HL-60 (cell line): ENCODE measurements at places on chromosomes 7 and 10.

DNA sequence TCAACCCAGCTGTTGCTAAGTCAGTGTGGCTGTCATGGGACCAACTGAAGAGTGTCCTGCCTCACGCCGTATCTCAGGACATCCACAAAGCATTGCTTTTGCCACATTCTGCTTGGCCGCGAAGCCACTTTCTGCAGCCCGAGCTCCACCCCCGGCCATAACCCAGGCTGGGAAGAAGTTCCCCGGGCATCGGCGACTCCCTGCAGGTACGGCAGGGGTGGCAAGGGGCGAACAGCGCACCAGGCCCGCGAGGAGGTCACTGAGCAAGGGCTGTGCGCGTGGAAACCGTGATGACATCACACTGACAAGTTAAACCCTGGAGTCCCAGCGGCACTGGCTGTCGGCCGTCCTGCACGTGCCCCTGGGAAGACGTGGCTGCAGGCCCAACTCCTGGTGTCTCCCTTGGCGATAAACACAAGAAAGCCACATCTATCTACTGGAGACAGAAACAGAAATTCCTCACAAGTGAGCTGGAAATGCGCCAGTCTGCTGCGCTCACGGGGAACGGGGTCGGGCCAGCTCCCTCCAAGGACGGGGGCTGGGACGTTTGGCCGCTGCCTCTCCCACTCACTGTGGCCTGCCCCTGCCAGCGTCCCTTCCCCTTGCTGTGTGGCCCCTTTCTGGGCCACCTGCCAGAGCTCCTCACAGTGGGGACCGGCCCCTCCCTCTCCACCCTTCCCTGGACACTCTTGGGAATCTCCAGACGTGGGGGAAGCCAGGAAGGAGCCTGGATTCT is 326.3 kb downstream of the DNAJB6 start:
- no peak for DNase-seq

GRCh38 chr10:110857265-110858171 is 14.2 kb upstream of the PDCD4 start:
- DNase-seq, result peak; percentile 95

GRCh38 chr10:17075533-17076359 is 53.9 kb downstream of the CUBN start:
- DNase-seq, result peak; percentile 1

- DNase-seq, result no peak
Measured at GRCh38 chr7:36847946-36848345, 123.7 kb upstream of the AOAH start.

DNA sequence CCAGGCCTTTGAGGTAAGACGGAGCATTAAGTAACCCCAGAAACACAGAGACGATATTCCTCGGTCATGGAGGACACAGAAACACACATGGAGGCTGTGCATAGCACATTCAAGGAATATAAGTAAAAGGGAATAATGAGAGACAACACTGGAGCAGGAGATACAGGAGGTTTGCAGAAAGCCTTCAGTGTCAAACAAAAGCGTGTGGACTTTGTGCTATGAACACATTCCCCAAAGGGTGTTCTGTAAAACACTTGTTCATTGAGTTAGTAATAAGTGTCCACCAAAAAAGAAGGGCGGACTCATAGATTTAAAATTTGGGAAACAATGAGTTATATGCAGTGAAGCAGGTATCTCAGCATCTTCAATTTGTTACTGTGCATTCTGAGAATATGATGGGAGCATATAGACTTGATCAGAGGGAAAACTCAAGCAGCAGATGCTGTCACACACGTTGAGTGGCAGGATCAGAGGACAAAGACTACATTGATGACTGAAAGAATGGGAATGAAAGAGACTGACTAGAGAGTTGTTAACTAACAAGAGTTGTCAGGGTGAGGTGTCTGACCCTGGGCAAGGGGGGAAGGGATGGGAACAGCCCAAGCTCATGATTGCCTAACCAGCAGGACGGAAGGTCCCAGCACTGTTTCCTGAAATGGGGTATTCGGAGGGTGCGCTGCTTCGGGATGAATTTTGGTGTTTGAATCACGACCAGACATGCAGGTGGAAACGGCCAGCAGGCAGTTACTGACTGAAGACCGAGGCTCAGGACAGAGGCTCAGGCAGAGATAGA is 85.2 kb upstream of the VIPR2 start:
- no peak for DNase-seq

GRCh38 chr10:129258283-129258923 is 208.6 kb upstream of the MGMT start:
- no peak for DNase-seq

DNA sequence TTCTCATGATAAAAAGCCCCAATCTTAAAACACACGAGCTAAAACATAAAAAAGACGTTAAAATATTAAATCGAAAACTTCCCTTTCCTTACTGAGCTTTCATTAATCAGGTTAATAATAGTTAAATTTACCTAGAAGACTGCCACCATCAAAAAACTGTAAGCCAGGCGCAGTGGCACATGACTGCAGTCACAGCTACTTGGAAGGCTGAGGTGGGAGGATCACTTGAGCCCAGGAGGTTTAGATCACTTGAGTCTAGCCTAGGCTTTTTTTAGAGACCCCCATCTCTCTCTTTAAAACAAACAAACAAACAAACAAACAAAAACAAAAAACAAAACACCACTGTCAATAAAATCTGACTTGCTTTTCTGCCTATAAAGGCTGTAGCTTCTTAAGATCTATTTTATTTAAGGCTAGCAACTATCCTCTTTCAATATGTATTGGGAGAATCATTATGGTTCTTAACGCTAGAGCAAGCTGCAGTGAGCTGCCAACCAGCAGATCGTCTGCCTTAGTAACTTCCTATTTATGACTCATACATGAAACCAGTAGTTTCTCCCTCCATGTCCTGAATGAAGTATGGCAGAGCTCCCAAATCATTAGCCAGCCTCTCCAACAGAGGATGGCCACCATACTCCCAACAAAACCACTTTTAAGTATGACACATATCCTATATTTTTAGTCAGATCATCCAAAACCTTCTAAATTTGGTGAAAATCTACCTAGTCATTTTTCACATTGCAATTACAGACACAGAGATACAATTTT is 163.7 kb downstream of the SRPK2 start:
- peak; percentile 24 for DNase-seq

GRCh38 chr10:97999923-98000248 is 30.5 kb downstream of the CRTAC1 start:
- DNase-seq, result no peak

GRCh38 chr10:90745565-90745964 is 112.3 kb downstream of the HTR7 start:
- no peak for DNase-seq

GRCh38 chr7:111405621-111406020 is 156.7 kb downstream of the IMMP2L start:
- no peak for DNase-seq

DNA sequence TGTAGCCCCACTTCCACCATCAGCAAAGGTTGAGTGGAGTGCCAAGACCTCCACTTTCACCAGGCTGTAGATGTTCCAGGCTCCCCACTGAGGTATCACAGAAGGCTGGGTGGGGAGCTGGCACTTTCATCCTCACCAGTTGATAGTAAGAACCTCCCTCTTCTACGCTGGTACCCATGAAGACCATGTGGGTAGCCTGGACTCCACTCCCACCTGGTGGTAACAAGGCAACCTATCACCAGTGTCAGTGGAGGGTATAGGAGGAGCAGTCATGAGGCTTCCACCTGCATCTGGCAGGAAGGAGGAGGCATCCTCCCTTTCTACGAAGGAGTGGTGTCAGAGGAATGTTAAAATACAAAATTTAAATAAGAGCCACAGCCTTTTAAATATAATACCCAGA is 4.4 kb downstream of the SMIM30 start:
- no peak for DNase-seq
